Globus pallidus (tissue), 1 donor: ENCODE measurements at places on chromosomes 2 and 18.

- peak; percentile 89 for DNase-seq
Measured at GRCh38 chr2:199833525-199833924, 17.5 kb downstream of the FTCDNL1 start.

DNA sequence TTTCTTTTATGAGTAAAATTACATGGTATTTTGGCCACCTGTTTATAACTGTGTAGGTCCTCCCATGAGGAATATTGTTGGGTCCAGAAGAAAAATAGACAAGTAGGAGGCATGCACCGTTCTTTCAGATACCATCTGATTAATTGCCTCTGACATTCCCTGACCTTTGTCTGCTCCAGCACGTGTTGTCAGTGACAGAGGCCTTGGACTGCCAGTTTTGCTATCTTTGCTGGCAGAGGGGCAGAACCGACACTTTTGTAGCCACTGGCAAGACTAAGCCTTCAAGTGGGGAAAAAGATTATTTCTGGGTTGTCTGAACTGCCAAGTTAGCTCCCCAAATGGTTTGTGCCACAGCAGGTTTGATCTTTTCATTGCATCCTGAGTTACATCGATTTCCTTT lies 276.9 kb downstream of the CAMKMT start:
- DNase-seq = no peak

GRCh38 chr18:67035026-67035425 lies 431.1 kb upstream of the CDH19 start:
- DNase-seq = no peak

- DNase-seq = no peak
Measured at GRCh38 chr2:62852254-62852653, 146.7 kb downstream of the EHBP1 start.

DNA sequence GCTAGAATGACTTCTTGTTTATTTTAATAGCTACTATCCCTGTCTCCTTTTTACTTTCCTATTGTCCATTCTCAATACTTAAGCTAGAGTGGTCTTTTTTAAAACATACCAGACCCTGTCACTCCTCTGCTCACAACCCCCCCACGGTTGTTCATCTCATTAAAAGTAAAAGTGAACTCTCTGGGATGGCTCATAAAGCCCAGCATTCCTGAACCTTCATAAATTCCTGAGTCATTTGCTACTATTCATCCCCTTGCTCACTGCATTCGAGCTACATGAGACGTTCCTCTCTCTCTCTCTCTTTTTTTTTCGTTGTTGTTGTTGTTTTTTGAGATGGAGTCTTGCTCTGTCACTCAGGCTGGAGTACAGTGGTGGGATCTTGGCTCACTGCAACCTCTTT lies 148.7 kb upstream of the DSEL start:
- DNase-seq = no peak

DNA sequence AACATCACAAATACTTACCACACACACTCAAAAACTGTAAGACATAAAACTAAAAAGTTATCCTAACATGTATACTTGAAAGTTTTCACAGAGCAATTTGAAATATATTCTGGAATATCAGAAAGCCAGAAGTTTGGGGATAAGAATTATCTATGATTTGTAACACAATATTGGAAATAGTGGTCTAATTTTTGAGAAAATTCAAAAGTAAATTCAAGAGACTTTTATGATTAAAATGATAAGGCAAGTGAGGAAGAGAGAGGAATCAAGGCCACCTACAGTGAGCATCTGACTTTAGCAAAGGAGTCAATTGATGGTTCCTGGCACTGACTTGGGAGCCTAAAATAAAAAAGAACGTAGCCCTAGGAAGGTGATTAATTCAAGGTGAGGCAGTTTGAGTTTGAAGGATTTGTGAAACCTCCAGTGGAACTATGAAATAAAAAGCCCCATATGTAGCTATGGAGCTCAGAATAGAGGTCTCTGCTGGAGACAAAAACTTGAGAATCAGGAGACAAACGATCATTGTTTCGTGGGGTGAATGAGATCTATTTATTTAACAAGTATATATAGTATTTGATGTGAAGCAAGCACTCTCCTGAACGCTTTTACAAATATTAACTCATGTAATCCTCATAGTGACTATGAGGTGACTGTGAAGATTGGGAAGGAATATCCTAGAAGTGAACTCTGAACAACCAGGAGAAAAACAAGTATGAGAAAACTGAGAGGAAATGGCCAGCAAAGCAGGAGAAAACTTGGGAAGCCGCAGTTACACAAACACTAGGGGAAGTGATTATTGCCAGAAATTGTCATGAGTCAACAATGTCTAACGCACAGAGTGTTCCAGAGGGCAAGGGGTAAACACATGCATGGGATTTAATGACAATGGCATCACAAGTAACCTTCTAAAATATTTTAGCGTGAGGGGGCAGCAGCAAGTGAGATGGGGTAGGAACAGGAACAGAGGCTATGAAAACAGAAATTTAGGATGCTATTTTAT lies 12.8 kb downstream of the TFPI start:
- DNase-seq = no peak

- no peak for DNase-seq
Measured at GRCh38 chr18:39191931-39192330, 1626.3 kb upstream of the CELF4 start.

GRCh38 chr2:231418820-231419640 lies 23.5 kb downstream of the B3GNT7 start:
- DNase-seq = no peak

DNA sequence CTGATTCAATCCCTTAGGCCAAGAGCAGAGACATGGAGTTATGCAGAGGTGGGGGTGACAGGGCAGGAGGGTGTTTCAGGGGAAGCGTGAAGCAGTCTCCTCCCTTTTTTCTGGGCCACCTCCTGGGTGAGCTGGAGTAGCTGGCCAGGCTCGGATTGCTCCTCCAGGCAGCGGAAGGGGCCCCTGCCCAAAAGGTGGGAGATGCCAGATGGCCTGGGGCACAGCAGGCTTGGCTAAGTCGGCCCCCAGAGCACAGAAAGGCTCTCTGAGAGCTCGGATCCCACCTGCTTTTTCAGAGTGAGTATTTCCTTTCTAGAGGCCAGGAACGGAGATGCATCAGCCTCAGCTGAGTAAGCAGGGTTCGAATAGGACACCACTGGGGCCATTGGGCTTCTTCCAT lies 196.9 kb downstream of the ANKRD30B start:
- no peak for DNase-seq

GRCh38 chr2:212484563-212485080 lies 54.0 kb downstream of the ERBB4 start:
- no peak for DNase-seq

DNA sequence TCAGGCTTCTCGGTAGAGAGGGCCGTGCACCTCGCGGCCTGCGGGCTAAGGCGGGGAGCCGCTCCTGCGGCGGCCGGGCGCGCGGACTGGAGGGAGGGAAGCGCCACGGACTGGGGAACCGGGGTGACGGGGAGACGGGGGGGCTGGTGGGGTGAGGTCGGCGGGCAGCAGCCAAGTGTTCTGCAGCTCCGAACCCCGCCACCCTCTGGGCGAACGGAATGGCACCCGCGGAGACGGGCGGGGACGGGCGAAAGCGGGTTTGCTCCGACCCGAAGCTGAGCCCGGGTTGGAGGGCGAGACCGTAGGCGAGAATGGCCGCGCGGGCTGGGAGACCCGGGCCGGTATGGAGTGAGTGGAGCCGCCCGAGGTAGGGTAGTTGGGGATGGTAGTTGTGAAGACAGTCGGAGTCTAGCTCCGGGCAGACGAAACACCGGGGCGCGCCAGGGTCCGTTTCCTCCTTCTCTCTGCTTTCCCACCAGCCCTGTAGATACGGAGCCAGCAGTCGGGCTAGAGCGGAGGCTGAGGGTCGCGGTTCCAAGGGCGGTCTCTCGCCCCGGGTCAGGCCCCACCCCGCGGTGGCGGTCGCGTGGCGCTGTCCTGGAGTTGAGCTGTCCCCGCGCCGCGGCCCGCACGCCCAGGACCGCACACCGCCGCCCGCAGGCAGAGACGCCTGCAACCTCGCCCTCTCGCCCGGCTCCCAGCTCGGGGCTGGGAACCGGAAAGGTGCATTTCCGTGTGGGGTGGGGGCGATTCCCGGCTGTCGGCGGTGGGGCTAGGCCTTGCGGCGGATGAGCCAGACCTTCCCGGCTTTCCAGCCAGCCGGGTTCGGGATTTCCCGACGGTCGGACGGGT lies 160.3 kb upstream of the SIX2 start:
- no peak for DNase-seq

DNA sequence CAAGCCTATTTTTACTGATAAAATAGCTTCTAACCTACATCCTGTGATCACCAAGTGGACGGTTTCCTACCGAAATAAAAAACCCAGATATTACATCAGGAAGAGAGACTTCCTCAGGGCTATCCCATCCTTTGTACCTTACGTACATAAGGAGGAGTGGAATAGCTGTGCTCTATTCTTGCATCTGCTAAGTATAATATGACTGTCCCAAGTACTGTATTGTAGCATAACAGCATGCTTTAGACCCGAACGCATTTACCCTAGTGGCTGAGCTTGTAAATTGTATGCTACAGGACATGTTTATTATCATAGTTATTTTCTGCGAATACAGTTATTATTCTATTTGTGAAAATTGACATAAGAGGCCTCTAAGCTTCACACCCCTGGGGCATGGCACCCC lies 302.4 kb downstream of the CLIP4 start:
- DNase-seq = no peak

GRCh38 chr2:186751790-186752189 lies 57.9 kb downstream of the FAM171B start:
- no peak for DNase-seq

GRCh38 chr2:26489213-26489850 lies 11.4 kb upstream of the OTOF start:
- no peak for DNase-seq

DNA sequence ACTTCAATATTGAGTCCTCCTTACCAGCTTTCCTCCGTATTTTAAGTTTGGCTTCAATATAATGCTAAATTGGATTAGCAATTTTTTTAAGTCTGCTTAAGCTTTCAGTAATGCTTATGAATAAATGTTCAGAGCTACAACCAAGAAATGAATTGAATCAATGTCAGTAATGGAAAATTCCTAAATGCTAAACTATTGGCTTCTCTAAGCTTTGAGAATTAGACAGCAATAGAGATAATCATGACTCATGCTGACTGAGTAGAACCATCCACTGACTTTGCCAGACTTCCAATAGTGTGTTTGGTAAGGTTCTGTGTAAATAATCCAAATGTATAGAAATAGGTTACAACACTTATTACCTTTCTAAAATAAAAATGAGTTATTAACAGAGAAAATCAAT lies 8.9 kb upstream of the PDE1A start:
- DNase-seq = no peak

DNA sequence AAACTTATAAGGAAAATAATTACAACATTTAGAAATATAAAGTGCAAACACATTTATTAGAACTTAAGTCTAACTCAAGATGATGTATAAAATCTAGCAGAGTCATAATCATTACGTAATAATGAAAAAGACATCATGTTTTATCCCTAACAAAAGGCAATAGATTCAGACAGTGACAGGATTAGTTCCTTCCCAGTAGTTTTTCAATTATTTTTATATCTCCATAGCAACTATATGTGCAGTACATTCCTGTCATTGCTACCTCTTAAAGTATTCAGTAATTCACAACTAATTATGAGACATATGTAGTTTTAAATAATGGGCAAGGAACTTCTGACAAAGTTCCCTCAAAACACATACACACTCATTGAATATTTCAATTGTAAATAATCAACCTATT lies 687.9 kb downstream of the CCDC85A start:
- DNase-seq = no peak

DNA sequence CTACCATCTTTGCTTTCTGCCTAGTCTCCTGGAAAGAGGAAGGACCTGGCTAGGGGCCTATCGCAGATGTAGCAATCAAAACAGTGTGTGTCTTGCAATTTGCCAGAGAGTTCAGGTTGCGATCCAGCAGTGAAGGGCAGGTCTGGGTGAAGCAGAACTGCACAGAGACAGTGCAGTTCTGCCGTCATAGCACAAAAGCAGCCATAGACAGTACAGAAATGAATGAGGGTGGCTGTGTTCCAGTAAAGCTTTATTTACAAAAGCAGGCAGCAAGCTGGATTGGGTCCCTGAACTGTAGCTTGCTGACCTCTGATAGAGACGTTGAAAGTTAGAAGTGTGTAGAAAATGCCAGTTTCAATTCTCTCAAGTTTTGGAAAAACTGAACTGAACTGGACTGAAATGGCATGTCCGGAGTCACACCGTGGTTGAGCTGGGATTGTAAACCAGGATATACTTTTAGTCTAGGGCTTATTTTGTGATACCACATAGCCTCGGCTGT lies 186.8 kb downstream of the LTBP1 start:
- DNase-seq = peak; percentile 26

DNA sequence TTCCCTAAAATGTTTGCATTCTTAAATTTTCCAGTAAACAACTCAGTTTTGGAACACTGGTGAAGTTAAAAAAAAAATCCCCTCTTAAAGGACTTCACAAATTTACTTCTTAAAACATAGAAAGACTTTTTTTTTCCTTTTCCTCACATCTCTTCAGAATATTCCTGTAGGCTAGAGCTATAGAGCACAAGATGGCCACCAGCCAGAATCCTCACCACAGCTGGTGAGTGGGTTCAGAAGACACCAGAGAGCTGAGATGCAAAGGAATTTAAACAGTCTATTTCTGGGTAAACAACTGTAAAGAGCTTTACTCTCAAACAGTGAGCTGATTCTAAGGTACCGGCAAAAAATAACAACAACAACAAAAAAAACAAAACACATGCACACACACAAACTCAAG lies 252.8 kb downstream of the LRP1B start:
- DNase-seq = no peak

GRCh38 chr18:37538526-37539205 lies 26.9 kb downstream of the CELF4 start:
- DNase-seq = no peak

GRCh38 chr2:142974288-142975024 lies 97.0 kb downstream of the KYNU start:
- no peak for DNase-seq

DNA sequence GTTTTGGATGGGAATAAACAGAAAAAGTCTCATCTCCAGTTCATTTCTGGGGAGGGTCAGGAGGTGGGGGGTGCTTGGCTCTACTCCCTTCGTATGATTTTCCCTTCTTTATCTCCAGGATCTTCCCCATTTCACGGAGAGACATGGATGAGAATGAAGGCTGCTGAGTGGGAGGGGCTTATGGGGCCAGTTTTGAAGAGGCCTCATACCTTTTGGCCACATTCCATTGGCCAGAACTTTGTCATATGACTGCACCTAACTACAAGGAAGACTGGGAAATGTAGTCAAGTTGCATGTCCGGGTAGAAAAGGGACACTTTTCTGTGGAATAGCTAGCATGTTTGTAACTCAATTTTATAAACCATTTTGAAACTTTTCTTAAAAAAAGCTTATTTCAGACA lies 117.6 kb downstream of the NEDD4L start:
- no peak for DNase-seq

DNA sequence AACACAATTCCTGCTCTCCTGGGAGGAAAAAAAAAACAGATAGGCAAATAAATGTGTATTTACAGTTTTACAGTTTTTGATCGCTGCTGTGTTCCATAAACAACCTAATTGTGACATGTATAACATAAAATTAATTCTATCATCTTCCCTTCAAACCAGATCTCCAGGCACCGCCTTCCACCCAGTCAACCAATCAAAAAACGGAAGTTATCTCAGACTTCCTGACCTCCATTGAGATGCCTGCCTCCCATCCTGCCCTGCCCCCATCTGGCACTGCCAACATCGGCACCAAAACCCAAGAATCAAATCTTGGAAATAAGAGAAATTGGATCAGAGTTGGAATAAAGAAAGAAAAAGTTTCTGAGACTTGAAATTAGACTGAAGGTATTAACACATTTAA lies 3.1 kb upstream of the RIOK3 start:
- DNase-seq = no peak

- no peak for DNase-seq
Measured at GRCh38 chr2:160257743-160258491, 57.8 kb upstream of the ITGB6 start.

GRCh38 chr2:39567507-39567906 lies 98.2 kb upstream of the TMEM178A start:
- DNase-seq = no peak
